Coronary artery (tissue), 2 donors: ENCODE measurements at places on chromosomes 2 and 18.

GRCh38 chr2:102261467-102262135 lies 49.8 kb upstream of the IL1RL1 start:
- DNase-seq: no peak

DNA sequence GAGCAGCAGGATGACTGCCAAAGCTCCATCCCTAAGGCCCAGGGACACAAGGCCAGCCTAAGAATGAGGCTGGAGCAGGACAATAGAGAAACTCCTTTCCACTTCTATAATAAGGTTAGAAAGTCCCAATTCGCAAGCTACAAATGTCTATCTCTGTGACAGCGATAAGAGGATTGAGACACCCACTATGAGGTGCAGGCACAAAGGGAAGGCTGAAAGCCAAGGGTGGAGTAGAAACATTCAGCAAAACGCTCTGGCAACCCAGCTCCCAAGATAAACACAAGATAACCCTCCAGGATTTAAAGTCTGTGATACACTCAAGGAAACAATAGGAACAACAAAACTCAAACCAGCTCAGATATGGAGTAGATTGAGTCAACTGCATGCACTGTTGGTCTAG lies 418.0 kb upstream of the UBE2E3 start:
- no peak for DNase-seq

DNA sequence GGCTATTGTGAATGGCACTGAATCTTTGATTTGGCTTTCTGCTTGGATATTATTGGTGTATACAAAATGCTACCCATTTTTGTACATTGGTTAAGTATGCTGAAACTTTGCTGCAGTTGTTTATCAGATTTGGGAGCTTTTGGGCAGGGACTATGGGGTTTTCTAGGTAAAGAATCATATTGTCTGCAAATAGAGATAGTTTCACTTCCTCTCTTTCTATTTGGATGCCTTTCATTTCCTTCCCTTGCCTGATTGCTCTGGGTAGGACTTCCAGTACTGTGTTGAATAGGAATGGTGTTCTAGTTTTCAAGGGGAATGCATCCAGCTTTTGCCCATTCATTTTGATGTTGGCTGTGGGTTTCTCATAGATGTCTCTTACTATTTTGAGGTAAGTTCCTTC lies 489.1 kb upstream of the LRATD1 start:
- no peak for DNase-seq

DNA sequence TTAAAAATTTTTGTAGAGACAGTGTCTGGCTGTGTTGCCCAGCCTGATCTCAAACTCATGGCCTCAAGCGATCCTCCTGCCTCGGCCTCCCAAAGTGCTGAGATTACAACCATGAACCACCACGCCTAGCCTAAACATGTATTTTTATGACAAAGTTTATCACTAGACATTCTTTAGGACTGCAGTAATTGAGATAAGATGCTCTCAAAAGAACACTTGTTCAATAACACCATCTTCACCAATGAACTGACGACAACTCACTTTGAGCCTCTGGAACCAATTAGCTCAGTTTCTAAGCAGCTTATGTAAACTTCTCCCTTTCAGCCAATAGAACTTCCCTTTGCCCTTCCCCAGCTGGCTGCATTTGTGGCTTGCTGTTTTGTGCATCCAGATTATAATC lies 15.3 kb upstream of the PPP4R1 start:
- no peak for DNase-seq

DNA sequence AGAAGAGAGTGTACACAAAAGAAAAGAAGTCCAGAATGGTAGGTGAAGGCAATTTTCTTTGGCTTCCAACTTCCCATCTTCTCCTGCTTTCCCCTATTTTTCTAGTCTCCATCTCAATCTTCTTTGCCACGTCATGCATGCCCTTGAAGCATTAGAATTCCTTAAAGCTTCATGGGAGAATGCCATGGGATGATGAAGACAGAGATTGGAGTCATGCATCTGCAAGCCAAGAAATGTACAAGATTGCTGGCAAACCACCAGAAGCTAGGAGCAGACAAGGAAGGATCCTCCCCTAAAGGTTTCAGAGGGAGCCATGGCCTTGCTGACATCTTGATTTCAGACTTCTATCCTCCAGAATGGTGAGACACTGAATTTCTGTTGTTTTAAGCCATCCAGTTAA lies 305.9 kb downstream of the HRH4 start:
- DNase-seq: no peak

GRCh38 chr2:164028814-164029534 lies 293.2 kb upstream of the FIGN start:
- DNase-seq: no peak

- DNase-seq: no peak
Observed at GRCh38 chr2:237724811-237725478, 73.6 kb upstream of the RBM44 start.

DNA sequence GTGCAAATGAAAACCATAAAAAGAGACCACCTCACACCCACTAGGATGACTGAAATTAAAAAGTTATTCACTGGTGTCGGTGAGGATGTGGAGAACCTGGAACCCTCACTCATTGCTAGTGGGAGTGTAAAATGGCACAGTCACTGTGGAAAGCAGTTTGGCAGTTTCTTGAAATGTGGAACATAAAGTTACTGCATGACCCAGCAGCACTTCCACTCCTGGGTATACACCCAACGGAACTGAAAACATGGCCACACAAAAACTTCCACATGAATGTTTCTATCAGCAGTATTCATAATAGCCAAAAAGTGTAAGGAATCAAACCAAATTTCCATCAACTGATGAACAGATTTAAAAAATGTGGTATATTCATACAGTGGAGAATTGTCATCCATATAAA lies 65.1 kb upstream of the SLC66A3 start:
- no peak for DNase-seq

GRCh38 chr2:19776941-19777514 lies 124.8 kb downstream of the TTC32 start:
- no peak for DNase-seq

DNA sequence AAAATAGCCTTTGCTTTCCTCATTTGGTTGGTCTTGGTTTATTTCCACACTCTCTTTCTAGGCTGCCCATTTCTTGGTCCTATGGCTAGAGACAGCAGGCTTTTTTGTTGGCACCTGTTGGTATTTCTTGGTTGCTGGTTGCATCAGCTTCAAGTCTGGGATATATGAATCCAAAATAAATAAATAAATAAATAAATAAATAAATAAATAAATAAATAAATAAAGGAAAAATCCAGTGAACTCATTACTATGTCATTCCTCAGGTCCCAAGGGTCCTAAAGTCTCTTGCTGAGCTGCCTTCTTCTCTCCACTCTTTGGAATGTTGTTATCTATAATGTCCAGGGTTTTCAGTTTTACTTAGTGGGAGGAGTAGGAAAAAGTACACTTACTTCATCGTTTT lies 165.9 kb upstream of the MEX3C start:
- no peak for DNase-seq

- no peak for DNase-seq
Observed at GRCh38 chr18:31680433-31680811, 4.0 kb downstream of the B4GALT6 start.

DNA sequence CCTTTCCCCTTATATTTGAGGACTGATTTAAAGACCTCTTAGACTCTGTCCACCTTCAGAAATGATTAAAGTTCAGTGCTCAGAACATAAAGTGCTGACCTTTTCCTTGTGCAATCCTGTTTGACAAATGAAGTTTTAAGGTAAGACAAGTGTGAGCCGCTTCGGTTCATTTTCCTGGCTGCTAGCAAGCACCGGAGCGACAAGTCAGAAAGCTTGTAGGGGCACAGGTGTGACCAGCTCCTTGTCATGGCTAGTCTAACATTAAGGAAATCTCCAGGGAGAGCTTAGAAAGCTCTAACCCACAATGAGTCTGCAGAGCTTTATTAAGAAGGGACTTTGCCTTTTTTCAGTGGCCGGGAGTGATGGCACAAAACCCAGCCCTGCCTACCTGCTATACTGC lies 2.3 kb upstream of the NCKAP5 start:
- DNase-seq: no peak

- no peak for DNase-seq
Observed at GRCh38 chr18:45384137-45384961, 230.9 kb upstream of the SLC14A2 start.

- DNase-seq: no peak
Observed at GRCh38 chr2:157761520-157761919, 114.6 kb downstream of the ACVR1 start.

- DNase-seq: no peak
Observed at GRCh38 chr2:175930504-175930903, 71.6 kb downstream of the LNPK start.

GRCh38 chr18:11004294-11004693 lies 145.1 kb downstream of the PIEZO2 start:
- DNase-seq: no peak

GRCh38 chr2:157181234-157181633 lies 76.3 kb upstream of the GALNT5 start:
- no peak for DNase-seq

GRCh38 chr2:16553226-16553625 lies 112.4 kb downstream of the CYRIA start:
- no peak for DNase-seq

GRCh38 chr2:52639692-52640091 lies 1127.9 kb upstream of the CHAC2 start:
- DNase-seq: no peak

DNA sequence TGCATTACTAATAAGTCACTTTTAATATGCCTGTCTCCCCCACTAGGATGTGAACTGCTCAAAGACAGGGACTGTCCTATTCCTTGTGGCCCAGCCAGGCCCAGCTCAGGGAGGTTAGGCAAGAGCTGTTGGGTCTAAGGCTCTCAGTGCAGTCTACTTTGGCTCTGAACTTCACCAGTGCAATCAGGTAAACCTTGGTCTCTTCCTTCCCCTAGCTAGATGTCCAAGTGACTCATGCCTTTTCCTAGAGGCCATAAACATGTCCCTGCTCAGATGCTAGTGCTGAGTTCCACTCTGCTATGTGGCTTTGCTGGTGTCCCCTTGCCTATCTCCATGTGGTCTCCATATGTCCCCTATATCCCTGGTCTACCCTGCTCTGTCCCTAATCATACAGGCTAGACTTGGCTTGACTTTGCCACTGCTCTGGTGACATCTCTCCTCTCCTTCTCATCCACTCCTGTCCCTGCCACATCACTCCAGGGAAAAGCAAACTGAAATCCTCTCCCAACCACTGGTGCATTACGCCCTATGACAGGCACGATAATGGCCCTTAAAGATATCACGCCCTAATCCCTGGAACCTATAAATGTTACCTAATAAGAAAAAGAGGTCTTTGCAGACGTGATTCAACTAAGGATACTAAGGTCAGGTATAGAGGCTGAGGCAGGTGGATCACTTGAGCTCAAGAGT lies 45.7 kb upstream of the PPP1CB start:
- DNase-seq: no peak

DNA sequence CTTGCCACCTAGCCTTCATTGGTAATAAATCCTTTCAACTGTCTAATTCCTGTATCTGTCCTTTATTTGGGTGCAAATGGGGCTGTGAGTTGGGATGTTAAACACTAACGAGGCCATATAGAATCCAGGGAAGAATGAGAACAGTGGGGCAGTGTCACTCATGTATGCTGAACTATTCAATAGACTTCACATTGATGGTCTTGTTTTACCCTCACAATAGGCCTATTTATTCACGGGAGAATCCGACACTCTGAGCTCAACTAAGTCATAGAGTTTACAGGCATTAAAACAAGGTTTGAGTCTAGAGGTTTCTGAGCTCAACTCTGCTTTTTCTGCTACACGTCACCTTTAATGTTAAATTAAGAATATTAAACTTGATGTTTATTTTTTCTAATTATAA lies 421.6 kb downstream of the SOX11 start:
- no peak for DNase-seq

DNA sequence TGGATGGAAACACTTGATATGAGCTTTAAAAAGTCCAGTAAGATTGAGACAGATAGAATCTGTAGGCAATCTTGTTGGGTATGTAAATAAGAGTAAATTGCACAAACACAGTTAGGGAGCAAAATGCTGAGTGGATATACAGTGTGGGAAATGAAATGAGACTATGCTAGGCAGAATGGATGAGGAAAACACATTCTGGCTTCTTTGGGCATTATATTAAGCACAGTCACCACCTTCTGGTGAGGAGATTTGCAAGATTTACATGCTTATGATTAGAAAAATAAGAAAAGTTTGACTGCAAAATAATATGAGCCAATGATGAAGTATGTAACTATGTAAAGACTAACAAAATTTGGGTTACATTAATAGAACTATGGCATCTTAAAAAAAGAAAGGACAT lies 2165.0 kb upstream of the CELF4 start:
- DNase-seq: no peak

GRCh38 chr2:85719609-85720240 lies 25.6 kb downstream of the GNLY start:
- peak; percentile 67 for DNase-seq

GRCh38 chr2:11798701-11799435 lies 52.4 kb downstream of the LPIN1 start:
- DNase-seq: peak; percentile 17

DNA sequence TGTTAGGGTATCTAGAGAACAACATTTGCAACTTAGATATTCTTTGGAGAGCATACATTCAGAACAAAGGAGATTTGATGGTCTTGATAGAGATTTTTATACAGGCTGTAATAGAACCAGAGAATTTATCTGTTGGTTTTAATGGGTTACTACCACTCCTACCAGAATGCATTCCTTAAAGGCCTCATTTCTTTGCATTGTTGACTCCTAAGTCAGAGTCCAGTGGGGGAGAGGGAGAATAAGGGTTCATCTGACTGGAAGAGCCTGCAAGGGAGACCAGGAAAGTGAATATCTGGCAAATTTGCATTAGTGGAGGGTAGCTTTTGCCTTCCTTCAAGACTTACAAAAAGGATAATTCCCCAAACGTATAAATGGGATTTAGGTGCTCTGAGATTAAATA lies 29.7 kb downstream of the AGPS start:
- DNase-seq: no peak

DNA sequence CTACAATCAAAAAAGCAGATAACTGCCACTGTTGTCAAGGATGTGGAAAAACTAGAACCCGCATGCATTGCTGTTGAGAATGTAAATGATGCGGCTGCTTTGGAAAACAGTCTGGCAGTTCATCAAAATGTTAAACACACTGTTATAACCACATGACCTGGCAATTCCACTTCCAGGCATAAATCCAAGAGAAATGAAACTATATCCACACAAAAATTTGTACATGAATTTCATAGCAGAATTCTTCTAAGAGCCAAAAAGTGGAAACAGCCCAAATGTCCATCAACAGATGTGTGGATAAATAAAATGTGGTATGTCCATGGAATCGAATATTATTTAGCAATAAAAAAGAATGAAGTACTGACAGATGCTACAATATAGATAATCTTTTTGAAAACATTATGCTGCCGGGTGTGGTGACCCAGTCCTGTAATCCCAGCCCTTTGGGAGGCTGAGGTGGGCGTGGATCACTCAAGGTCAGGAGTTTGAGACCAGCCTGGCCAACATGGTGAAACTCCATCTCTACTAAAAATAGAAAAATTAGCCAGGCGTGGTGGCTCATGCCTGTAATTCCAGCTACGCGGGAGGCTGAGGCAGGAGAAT lies 32.0 kb downstream of the ERCC3 start:
- DNase-seq: no peak

GRCh38 chr18:66729442-66730239 lies 125.8 kb upstream of the CDH19 start:
- DNase-seq: no peak
